ENCODE measurements at places on chromosomes 16 and 17.

GRCh38 chr17:80584176-80584905 is 39.7 kb downstream of the RPTOR start:
- DNase-seq: no peak

- no peak for DNase-seq
These were observed 1.6 kb downstream of the SEZ6 start for GRCh38 chr17:29004081-29004692.

DNA sequence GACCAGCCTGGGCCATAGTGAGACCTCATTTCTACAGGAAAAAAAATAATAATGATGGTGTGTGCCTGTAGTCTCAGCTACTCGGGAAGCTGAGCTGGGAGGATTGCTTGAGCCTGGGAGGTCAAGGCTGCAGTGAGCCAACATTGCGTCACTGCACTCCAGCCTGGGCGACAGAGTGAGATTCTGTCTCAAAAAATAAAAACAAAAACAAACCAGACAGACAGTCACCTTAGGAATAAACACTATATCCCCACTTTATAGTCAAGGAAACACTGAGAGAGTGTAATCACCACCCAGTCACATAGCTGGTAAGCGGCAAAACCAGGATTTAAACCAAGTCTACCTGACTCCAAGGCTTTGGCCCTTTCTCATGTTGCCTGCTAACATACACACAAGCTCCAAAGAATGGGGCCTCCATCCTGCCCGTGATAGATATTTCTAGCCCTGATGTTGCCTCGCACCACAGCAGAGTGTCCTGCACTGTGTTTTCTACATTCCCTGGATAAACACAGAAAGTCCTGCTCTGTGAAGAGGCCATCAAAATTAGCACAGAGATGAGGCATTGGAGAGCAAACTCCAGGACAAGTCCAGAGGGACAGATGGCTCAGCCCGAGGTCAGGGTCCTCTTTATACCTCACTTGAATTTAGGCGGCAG is 66.1 kb upstream of the SMURF2 start:
- no peak for DNase-seq

DNA sequence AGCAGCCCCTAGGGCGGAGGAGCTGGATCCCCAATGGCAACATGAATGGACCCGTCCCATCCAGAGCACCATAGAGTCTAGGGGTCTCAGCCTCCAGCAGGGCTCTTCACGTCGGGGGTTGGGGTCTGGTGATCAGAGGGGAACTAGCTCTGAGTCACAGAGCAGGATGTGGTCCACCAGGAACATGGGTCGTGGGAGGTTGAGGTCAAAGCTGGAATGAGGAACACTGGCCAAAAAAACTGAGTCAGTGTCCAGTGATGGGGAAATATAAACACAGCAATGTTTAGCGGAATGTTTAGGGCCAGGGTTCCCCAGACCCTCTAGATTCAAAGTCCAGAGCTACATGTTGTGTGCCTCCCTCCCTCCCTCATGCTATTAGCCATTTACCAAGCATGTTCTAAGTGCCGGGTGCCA is 79.1 kb upstream of the C16orf82 start:
- DNase-seq: no peak

DNA sequence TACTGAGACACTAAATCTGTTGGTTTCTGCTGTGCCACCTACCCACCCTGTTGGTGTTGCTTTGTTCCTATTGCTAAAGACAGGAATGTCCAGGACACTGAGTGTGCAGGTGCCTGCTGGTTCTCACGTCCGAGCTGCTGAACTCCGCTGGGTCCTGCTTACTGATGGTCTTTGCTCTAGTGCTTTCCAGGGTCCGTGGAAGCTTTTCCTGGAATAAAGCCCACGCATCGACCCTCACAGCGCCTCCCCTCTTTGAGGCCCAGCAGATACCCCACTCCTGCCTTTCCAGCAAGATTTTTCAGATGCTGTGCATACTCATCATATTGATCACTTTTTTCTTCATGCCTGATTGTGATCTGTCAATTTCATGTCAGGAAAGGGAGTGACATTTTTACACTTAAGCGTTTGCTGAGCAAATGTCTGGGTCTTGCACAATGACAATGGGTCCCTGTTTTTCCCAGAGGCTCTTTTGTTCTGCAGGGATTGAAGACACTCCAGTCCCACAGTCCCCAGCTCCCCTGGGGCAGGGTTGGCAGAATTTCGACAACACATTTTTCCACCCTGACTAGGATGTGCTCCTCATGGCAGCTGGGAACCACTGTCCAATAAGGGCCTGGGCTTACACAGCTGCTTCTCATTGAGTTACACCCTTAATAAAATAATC is 14.6 kb downstream of the STH start:
- no peak for DNase-seq

GRCh38 chr16:74608944-74609343 is 2.0 kb upstream of the GLG1 start:
- no peak for DNase-seq

DNA sequence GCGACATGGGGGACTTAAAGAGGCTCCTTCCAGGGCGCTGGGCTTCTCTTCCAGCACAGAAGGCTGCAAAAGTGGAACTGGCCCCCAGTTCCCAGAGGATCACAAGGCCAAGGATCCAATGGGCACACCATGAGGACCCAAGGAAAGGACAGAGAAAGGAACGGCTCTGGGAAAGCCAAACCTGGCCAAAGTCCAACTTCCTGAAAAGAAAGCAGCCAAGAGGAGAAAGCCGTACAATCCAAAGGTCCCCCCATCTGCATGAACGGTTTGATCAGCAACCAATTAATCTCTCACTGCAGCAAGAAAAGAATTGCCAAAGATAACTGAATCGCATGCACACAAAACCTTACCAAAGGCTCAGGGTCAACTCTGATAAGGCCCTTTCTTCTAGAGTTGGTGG is 19.8 kb upstream of the ICAM2 start:
- DNase-seq: no peak

DNA sequence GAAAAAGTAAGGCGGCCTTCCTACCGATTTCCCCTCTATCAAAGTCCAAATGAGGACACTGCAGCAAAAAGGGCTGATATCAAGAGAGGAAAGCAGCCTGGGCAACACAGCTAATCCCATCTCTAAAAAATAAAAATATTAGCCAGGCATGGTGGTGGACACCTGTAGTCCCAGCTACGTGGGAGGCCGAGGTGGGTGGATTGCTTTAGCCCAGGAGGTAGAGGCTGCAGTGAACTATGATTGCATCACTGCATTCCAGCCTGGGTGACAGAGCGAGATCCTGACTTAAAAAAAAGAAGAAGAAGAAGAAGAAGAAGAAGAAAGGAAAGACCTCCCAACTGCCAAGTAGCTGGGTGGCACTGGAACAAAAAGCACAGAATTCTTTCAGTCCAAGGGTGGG is 14.4 kb downstream of the CACNB1 start:
- no peak for DNase-seq

- DNase-seq: no peak
These were observed at the start of gene ICAM2 for GRCh38 chr17:64020056-64020766. Gene ICAM2 (minus strand): TSS chr17:64020633. CDS start chr17:64006691, 13,942 bp downstream.

DNA sequence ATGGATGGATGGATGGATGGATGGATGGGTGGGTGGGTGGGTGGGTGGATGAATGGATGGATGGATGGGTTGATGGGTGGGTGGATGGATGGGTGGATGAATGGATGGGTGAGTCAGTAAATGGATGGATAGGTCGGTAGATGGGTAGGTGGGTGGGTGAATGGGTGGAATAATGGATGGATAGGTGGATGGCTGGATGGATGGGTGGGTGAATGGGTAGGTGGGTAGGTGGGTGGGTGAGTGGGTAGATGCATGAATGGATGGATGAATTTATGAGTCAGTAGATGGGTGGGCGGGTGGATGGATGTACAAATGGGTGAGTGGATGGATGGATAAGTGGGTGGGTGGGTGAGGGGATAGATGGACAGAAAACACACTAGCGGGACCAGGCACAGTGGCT is 4.9 kb downstream of the ZG16B start:
- DNase-seq: no peak

GRCh38 chr16:8278031-8278580 is 312.2 kb downstream of the TMEM114 start:
- DNase-seq: no peak

GRCh38 chr16:17404941-17405689 is 65.6 kb downstream of the XYLT1 start:
- DNase-seq: no peak

DNA sequence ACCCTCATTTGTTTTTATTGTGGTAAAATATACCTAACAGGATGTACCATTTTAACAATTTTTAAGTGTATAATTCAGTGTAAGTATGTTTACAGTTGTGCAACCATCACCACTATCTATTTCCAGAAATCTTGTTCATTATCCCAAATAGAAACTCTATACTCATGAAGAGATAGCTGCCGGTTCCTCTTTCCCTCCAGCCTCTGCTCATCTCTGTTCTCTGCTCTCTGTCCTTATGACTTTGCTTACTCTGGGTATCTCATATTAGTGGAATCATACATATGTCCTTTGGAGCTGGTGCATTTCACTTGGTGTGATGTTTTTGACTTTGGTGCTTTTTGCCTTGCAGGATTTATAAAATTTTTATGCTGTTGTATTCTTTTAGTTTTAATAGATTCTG is 19.4 kb downstream of the CYLD start:
- no peak for DNase-seq

DNA sequence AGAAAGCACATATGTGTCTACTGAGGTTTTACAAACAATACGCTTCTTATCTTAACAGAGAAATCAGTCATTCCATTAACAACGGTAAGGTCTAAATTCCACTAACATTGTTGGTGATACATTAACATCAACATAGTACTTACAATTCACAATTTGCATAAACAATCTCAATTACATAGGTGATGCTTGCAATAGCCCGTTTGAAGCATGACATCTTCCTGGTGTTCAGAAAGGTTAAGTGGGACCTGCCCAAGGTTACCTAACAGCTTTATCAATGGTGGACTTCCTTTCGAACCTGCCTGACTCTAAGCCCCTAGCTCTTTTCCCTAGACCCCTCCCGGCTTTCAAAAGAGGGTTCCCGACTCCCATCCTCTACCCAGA is 699 bp downstream of the FAM222B start:
- DNase-seq: no peak

DNA sequence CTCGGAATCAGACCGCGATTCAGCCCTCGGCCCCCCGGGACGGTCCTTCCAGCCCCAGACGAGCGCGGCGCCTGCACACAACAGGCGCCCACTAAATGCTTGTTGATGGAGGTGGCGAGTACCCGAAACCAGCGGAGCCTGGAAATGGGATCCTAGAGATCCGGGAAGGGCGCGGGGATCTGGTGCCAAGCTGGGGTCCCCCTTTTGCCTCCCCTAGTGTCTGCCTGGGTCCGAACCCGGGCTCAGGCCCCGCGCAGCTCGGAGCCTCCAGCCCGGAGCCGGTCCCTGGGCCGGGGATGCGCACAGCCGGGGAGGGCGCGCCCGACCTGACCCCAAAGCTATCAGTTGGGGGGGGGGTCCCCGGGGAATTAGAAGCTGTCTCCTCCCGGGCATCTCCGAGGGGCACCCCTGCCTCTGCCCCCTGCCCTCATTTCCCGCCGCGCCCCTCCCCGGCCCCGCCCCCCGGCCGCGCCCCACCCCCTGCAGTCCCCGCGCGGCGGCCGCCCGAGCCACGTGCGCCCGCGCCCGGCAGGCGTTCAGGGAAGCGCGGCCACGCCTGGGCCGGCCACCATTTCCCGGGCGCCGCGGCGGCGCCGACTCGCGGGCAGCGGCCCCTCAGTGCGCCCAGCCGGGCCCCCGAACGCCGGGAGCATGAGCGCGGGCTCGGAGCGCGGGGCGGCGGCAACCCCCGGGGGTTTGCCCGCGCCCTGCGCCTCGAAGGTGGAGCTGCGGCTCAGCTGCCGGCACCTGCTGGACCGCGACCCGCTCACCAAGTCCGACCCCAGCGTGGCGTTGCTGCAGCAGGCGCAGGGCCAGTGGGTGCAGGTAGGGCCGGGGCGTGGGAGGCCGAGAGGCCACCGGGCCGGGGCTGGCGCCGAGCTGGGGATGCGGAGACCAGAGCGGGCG is at the start of gene CPNE7:
Gene CPNE7, plus strand, starts transcription at position 512 of the 906 bp plus-strand sequence. Its CDS starts 140 bp downstream, at position 652.
- DNase-seq: no peak

- no peak for DNase-seq
These were observed 20.4 kb upstream of the GINS3 start for GRCh38 chr16:58371841-58372240.

DNA sequence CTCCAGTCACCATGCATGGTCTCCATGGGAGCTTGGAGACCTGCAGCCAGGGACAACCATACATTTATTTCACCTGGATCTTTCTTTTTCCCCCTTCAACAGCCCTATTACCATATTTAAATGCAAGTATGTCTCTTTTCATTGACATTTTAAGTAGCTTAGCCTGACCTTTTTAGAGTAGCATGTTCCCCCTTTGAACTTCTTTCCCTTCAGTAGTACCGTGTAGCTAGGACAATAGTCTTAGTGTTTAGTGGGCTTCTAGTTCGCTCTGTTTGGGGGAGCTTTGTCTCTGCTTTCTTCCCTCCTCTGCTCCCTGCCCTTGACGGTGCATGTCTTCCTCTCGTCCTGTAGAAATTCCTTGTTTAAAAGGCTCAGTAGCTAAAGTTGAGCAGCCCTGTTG is 94.6 kb downstream of the CCDC182 start:
- no peak for DNase-seq

GRCh38 chr16:50499254-50499653 is 48.9 kb upstream of the NKD1 start:
- no peak for DNase-seq

DNA sequence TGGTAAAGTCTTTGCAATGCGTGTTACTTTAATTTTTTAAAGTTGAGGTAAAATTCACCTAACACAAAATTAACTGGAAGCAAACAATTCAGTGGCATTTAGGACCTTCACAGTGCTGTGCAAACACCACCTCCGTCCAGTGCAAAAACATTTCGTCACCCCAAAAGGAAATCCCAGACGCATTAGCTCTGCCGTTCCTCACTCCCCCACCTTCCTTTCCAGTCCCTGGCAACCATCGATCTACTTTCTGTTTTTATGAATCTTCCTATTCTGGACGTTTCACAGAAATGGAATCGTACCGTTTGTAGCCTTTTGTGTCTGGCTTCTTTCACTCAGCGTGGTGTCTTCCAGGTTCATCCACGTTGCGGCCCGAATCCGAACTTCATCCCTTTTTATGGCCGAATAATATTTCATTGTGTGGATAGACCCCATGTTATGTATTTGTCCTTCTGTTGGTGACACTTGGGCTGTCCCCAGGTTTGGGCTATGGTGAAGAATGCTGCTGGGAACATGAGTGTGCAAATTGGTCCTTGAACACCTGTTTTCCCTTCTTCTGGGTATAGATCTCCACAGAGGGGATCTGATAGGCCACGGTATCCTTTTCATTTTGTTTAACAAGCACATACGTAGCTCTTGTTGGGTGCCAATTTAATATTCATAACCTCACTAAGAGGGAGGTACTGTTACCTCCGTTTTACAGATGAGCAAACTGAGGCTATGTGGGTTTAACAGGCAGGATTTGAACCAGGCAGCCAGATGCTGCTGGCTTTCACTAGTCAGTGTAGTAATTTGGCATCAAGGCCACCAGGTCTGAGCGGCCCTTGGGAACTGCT is 232.0 kb upstream of the GSE1 start:
- no peak for DNase-seq

- no peak for DNase-seq
These were observed 3.0 kb downstream of the RHBDF2 start for GRCh38 chr17:76497979-76498875.

Measured in NCI-H187 (cell line).